ENCODE measurements at places on chromosomes 7 and 10.
A peak's percentile ranks its signal among the peaks of the same experiment; 100 is the strongest.

DNA sequence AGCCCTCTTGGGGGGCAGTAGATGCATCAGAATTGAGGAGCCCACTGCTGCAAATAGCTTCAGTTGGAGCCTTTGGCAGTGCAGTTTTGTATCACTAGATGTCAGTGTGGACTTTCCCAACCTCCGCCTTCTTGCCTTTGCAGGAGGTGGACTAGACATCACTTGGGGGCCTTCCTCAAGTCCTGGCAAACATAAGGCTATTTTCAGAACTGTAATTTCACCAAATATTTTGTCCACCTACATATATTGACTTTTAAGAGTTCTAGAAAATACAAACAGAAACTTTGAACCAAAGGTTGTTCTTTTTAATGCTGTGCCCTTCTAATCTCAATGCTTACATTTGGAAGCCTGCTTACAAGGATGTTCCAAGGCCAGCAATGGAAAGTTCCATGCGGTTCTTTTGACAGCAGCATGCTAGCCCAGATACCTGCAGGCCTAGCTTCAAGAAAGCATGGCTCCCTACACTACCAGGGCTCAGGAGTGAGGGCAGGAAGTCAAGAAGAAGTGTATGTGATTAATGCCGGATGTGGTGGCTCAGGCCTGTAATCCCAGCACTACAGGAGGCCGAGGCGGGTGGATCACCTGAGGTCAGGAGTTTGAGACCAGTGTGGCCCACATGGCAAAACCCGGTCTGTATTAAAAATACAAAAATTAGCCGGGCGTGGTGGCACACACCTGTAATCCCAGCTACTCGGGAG is 8.0 kb upstream of the ZNRF2 start:
- DNase-seq = peak; percentile 52

DNA sequence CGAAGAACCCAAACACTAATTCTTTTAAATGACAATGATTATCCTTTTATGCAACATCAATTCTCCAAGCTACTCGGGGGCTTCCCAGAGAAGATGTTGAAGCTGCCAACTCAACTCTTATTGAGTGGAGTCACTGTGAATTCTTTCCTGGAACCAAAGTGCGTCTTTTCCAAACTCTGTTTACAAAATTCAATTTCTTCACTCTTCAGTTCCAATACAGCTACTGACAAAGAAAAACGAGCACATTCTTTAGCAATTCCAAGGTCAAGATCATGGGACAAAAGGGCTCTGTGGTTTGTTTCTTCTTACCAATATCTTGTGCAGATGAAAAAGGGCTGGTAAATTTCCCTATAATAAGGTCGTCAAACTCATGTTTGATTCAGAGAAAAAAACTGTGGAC is 74.2 kb downstream of the FAS start:
- DNase-seq = no peak

DNA sequence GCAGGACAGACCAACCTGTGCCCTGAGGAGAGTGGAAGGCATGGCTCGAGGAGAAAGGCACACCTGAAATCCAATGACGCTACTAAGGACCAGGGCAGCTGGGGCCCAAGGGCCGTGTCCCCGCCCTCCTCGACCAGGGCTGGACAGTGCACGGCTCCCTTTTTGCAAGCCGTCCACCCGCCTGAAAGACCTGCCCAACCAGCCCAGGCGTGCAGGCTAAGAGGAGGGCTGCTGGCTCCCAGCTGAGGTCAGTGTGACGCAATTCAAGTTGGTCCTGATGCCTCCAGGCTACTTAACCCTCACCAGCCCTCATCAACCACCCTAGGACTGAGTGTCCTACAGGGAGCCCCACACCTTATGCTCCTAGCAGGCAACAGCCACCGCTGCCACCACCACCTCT is 69.3 kb downstream of the DLG5 start:
- DNase-seq = peak; percentile 24

GRCh38 chr10:72906446-72906845 is 12.9 kb downstream of the OIT3 start:
- DNase-seq = no peak

- DNase-seq = peak; percentile 21
These were observed 36.9 kb downstream of the ZNRF2 start for GRCh38 chr7:30321089-30321881.

DNA sequence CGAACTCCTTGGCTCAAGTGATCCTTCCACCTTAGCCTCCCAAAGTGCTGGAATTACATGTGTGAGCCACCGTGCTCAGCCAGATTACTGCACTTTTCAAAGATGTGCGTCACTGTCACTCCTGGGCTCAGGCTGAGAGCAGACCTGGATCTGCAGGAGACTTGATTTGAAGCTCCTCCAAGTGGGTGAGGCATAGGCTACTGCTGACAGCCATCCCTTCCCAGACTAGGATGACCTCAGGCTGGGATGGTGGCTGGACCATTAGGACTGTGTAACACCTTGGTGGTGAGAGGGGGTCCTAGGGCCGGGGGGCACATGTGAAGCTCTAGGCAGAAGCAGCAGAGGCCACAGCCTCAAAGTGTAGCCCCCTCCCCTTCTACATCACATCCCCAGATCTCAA is 8.2 kb upstream of the SRRM3 start:
- DNase-seq = no peak

- no peak for DNase-seq
These were observed 32.2 kb downstream of the IL15RA start for GRCh38 chr10:5945190-5945509.

DNA sequence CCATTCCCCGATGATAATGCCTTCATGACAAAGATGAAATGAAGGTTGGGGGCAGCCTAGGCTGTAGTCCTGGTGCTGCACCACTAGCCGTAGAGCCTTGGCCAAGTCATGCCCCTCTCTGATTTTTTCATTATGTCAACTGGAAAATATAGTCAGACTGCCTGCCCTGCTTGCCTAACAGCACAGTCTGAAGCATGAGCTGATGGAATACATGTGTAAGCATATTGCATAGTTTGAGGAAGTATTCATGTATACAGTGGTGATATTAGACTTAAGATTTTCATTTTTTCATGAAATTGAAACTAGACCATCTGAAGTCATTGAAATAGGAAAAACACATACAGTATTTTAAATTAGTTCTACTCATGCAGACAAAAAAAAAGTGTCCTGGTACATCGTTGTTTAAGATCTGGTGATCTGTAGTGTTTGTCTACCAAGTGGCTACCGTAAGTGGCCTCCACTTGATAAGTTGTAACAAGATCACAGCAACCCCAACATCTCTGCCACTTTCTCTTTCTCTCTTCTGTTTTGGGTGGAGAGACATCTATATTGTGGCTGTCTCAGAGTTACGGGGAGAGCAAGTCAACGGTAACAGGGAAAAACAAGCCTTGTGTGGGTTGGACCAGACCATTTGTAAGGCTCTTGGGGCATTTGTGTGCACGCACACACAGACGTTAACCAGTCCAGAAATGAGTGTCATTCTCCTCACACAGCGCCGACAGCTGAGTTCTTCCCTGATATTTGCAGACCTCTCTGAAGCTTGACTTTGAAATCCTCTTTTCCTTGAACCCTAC is 716.6 kb upstream of the GALNT17 start:
- no peak for DNase-seq

- peak; percentile 69 for DNase-seq
These were observed 69.4 kb downstream of the AMZ1 start for GRCh38 chr7:2757361-2757903.

GRCh38 chr7:114942446-114943175 is 20.7 kb downstream of the MDFIC start:
- DNase-seq = no peak

- DNase-seq = no peak
These were observed 566.0 kb upstream of the FOXK1 start for GRCh38 chr7:4115941-4116610.

DNA sequence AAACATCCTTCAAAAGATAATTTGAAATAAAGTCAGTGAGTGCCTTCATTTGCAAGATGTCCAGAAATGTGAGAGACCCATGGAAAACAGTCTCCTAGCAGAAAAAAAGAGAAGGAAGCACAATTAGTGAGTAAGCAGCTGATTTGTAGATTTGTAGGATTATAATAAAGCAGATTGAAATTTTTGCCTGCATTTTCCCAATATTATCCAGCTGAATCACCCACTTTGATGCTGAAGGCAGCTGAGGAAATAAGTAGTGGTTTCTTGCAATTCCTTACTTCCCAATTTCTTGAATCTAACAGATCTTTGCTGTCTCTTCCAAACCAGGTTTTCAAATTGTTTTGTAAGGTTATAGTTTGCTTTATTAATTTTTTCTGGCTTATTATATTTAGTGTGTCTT is 181.4 kb downstream of the GNAT3 start:
- DNase-seq = peak; percentile 85

Measured in EL (cell line).